WERI-Rb-1 (cell line): ENCODE measurements at places on chromosomes 3 and 15.

- no peak for DNase-seq
Observed at GRCh38 chr3:107855710-107856109, 235.1 kb downstream of the CD47 start.

- no peak for DNase-seq
Observed at GRCh38 chr15:89770041-89770440, 6.1 kb upstream of the MESP2 start.

DNA sequence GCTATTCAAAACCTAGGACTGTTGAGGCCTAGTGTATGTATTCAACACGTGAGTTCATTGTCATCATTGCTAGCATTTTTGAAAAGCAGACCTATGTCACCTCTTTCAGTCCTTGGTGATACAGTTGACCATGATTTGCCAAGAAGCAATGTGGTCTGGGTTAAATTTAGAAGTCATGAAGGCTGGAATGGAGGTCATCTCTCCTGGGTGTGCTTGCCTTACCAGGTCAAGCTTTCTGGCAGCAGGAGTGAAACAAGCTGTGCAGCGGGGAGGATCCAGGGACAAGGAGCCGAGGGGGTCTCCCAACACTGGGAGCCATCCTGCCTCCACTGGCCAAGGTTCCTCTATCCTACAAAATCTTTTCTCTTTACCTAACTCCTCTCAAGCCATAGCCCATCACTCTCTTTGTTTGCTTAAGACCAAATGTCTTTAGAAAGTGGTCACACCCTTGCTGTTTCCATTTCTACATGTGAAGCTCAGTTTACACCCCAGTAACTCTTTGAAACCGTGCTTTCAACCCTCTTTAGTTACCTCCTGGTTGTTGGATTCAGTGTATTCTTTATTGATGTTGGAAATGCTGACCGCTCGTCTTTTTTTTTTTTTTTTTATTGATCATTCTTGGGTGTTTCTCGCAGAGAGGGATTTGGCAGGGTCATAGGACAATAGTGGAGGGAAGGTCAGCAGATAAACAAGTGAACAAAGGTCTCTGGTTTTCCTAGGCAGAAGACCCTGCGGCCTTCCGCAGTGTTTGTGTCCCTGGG, 40.0 kb downstream of the SLC28A2 start:
- DNase-seq: no peak

- DNase-seq: no peak
Observed at GRCh38 chr3:8739757-8740504, 6.3 kb downstream of the CAV3 start.

- DNase-seq: no peak
Observed at GRCh38 chr3:11624161-11624560, 19.6 kb downstream of the VGLL4 start.

DNA sequence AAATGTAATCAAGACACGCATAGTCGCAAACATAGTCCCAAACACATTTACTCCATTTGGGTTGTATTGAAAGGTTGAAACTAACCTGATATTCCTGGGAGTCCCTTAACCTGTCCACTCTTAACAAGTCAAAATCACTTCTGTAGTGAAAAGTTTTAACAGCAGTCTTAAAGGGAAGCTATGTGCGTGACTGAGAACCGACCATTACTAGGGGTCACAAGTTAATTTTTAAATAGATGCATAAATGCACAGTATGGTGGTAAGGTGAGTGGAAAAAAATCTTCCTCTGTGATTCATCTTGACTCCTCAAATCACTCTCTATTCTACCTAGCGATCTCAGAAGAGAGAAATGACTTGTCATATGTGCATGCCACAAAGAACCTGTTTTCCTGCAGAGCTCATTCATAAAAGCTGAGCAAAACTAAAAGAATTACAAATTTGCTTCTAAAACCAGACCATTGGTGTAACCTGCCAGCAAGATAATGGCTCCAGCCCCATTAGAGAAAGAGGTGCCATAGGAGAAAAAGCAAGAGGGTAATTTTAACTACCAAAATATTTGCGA, 4.8 kb downstream of the GPR15 start:
- DNase-seq: no peak

DNA sequence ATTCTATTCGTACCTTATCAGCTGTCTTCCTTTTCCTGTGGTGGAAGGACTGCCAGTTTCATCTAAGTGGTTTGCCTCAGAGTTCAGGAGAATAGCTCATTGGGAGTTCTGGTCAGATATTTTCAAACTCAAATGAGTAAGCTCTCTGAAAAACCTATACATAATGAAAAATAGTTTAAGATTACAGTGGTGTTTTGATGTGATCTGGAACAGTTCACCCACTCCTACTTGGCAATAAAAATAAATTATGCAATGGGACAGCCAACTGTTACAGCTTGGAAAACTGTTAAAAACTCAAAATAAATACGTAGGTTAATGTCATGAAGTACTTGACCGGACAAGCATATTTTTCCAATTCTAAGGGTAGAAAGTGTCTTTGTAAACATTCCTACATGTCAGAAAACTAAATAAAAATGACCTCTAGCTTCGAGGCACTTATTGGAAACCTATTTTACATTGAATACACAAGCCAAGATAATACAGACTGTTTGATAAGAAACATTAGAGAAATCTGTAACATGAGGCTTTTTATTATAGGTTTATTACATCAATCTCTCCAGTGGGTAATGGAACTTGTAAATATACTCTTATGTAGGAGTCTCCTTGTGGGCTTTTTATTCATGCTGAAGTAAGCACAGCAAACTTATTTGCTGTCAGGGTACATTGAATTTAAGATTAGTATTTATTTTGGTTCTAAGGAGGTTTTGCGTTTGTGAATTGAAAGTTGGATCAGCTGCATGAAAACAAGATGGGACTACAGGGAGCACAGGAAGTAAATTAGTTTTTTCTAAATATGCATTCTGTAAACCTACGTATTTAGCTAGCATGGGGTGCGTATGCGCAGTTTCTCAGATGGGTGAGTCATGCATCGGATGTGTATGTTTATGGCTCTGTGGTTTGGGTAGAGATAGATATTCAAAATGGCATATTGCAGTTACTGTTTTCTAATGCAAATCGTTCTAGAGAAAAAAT, 453.1 kb downstream of the IL5RA start:
- DNase-seq: no peak

- no peak for DNase-seq
Observed at GRCh38 chr15:45171912-45172311, 15.9 kb downstream of the SHF start.

DNA sequence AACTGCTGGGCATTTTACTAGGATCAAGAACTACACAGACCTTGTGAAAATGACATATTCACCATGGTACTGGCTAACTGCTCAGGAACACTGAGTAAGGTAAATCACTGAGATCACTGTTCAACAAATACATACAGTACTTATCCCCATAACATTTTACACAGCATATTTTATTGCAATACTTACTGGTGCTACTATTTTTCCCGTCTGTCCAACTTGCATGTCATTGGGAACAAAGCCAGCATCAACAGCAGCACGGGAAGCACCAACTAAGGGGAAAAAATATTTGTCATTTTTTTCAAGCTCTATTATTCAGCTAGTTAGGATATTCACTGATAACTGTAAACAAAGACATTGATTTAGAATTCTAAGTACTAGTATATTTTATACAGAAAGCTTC, 37.0 kb downstream of the ETFA start:
- no peak for DNase-seq

DNA sequence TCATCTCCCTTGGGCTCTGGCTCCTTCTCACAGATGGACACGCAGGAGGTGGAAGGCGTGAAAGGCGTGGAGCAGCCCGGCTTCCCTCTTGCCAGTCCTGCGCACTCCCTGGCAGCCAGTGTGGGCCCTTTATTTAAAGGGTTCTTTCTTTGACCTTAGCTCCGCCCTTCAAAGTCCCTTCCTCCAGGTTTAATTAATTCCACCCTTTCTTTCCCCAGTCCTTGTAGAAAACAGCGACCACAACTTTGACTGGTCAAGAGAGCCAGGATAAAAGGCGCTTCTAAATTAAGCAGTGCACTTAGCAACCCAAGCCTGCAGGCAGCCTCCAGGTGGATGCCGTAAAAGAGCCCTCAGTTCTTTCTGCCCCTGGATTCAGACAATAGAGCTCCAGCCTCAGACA, at the start of gene HDC:
Gene HDC (minus strand): TSS at position 107 of the 400 bp plus-strand sequence. CDS start 103 bp downstream, at position 4.
- no peak for DNase-seq

DNA sequence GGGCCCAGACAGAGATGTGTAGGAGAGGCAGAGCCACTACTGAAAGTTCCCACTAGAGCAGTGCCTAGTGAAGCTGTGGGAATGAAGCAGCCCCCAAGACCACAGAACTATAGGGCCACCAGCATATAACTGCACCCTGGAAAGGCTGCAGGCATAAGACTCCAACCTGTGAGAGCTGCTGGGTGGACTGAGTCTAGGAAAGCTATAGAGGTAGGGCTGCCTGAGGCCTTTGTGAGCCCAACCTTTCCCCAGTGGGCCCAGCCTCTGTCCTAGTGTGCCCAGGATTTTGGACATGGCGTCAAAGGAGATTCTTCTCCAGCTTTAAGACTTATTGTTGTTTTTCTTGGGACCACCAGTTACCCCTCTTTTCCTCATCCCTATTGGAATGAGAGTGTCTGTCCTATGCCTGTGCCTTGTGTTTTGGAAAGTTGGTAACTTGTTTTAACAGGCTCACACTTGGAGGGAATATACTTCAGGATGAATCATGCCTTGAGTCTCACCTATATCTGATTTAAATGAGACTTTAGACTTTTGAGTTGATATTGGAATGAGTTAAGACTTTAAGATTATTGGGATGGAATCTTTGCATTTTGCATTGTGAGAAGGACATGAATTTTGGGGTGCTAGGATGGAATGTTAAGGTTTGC, 28.1 kb downstream of the SLMAP start:
- no peak for DNase-seq

- DNase-seq: no peak
Observed at GRCh38 chr3:123568875-123569274, 16.0 kb downstream of the HACD2 start.
